ENCODE measurements at places on chromosomes 16 and 17.
A peak's percentile ranks its signal among the peaks of the same experiment; 100 is the strongest.

DNA sequence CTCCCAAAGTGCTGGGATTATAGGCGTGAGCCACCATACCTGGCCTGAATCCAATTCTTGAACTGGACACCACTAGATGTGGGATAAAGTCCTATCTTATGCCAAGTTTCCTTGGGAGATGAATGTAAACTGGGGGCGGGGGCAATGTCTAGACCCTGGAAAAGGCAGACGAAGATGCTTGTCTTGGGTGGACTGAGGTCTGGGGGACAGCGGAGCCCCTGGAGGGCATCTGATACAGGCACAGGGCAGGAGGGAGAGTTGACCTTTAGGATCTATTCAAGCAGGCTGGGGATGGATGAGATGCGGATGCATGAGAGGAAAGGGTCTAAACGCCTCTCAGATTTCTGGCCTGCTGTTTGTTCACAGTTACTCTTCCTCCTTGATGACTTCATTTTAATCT is 11.7 kb downstream of the C1QTNF1 start:
- DNase-seq, result no peak

- peak; percentile 93 for DNase-seq
These were observed 26.7 kb downstream of the SAP30BP start for GRCh38 chr17:75693500-75694481.

DNA sequence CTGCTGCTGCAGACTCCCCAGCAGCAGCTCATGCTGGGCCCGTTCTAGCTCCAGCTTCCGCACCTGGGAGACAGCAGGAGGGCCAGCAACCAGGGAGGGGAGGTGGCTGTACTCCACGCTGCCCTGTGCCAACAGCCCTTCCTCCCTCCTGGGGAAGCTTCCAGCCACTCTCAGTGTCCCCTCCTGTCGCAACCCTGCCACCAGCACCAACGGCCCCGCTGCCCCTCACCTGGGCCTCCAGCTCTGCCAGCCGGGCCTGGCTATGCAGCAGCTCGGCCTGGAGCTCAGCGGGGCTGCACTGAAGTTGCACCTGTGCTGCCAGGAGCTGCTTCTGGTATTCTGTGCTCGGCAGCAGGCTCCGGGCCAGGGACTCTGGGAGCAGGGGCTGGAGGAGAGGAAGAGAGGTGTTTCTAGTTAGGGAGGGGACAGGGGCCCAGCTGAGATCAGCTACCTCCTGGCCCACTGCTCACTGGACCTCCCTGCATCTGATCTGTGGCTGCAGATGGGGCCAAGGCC is 15.4 kb upstream of the MRPL38 start:
- no peak for DNase-seq

DNA sequence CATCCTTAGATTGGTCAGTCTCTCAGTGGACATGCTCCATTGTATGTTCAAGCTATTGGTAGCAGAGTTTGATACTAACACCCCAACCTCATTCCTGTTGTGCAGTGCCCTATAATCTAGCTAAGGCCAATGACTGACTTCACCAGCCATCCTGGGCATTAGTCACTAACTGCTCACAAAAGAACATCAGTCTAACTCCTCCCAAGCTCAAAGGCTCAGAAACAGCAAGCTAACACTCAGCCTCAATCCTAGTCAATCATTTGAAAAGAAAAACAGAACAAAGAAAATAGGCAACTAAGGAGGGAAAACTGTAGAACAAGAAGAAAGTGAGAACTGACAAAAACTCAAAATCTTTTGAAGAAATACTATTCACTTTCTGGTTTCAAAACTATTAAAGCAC is 199.1 kb upstream of the C17orf78 start:
- no peak for DNase-seq

DNA sequence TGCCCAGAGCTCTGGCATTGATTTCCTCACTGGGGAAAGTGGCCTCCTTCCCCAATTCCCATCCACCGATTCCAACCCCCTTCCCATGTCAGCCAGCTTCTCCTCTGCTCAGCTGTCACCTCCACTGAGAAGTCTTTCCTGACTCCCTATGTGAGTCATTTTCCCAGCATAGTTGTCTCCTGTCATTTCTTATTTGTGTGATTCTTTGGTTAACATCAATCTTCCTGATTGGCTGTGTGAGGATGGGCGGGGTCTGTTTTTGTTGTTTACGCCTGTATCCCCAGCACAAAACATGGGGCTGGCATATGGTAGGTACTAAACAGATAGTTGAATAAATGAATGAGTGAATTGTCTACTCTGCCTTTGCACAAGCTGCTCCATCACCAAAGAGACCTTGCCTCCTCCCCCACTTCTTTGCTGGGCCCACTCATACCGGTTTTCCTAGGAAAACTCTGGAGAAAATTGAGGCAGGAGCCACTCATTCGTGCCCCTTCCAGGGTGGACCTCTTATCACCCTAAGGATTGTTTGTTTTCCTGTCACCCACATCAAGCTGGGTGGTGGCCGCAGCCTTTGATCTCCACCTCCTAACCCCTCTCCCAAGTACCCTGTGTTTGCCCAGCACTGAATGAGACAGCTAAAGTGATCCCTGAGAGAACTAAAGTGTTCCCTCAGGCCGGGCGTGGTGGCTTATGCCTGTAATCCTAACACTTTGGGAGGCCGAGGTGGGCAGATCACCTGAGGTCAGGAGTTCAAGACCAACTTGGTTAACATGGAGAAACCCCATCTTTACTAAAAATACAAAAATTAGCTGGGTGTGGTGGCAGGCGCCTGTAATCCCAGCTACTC is 1.2 kb upstream of the GRB7 start:
- no peak for DNase-seq

DNA sequence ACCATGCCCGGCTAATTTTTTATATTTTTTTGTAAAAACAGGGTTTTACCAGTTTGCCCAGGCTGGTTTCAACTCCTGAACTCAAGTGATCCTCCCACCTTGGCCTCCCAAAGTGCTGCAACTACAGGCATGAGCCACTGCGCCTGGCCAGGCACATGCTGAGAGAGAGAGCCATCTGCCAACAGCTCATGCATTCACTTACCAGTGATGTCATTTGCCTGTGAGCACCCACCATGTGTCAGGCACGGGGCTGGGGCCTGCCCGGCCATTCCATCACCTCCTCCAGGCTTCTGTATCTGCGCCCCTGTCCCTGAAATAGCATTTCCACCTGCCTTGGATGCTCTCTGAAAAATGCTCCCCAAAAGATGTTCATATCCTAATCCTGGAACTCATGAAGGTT is 43.6 kb upstream of the PEMT start:
- DNase-seq, result no peak

GRCh38 chr17:4648741-4649140 is 7.3 kb upstream of the ALOX15 start:
- no peak for DNase-seq

DNA sequence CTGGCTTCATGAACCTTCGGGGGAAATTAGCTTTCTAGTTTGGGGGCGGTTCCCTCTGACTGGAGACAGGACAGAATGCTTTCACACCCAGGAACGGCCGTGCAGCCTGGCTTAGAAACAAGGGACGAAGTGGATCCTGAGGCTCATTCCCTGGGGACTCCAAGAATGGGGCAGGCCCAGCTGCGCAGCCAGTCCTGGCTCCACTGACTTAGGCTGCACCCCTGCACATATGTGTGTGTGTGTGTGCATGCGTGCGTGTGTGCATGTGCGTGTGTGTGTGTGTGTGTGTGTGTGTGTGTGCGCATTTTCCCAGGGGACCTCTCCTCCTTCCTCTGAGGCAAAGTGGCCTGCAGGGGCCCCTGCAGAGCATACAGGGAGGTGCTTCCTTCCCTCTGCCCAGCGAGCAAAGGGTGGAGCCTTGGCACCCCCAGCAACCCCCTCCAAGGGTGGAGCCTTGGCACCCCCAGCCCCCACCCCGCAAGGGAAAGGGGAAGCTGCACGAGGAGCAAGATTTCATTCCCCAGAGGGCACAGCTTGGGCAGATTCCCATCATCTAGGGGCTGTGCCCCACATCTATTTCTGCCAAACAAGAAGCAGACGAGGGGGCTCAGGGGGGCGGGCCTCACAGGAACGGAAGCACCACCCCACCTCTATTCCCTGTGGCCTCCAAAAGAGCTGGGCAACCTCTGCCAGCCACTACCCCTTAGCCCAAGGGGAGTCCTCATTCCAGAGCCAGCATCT is 97.6 kb upstream of the CBX4 start:
- no peak for DNase-seq

DNA sequence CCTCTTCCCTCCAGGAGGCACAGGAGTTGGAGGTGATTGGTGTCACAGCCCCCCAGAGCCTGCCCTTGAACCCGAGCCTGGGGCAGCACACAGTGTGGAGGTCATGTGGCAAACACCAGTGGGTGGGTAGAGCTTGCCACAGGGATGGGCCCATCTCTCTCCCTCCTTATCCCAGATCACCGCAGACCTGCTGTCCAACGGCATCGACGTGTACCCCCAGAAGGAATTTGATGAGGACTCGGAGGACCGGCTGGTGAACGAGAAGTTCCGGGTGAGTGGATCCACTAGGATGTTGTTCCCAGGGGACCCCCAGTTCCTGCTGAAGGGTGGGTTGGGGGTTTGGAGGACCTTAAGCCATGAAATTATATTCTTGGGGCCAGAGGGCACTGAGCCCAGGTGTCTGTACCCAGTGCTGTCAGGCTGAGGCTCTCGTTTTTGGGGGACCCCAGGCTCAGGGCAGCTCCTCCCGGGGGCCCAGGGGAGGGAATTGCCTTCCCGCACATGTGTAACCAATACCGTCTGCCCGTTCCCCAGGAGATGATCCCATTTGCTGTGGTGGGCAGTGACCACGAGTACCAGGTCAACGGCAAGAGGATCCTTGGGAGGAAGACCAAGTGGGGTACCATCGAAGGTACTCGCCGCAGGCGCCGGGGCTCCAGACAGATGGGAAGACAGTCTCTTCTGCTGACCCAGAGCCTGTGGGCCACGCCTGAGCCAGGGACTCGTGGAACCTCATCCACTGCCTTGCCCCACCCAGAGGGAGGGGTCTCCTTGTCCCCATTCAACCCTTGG is 351.9 kb downstream of the SEC14L1 start:
- no peak for DNase-seq

DNA sequence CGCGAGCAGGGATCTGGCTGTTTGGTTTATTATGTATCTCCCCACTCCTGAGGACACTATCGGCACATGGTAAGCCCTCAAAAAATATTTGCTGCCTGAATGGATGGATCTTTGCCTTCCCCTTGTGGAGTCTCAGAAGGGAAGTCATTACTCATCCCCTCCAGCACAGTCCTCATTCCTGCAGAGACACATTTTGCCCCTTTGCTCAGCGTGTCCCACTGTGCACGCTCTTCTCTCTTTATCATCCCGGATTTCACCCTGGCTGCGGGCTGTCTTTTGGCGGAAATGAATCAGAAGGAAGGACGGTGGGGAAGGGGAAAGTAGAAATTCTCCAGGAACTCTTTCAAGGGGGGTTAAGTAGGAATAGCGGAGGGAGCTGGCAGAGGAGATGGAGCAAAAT is 125.2 kb upstream of the CDC42EP4 start:
- DNase-seq, result no peak

Measured in BJ (cell line).